ENCODE measurements at places on chromosomes 1 and 21.

GRCh38 chr1:93692451-93692861 is 10.8 kb upstream of the BCAR3 start:
- no peak overlapping the region for H3K4me3 ChIP-seq
- no peak overlapping the region for H3K27ac ChIP-seq
- H3K4me1 ChIP-seq, result peaks cover 10% of the 10 kb centered on the region
- no peaks in the 10 kb centered on the region for H3K27me3 ChIP-seq
- no peak for DNase-seq
- H3K36me3 ChIP-seq, result no peaks in the 10 kb centered on the region

DNA sequence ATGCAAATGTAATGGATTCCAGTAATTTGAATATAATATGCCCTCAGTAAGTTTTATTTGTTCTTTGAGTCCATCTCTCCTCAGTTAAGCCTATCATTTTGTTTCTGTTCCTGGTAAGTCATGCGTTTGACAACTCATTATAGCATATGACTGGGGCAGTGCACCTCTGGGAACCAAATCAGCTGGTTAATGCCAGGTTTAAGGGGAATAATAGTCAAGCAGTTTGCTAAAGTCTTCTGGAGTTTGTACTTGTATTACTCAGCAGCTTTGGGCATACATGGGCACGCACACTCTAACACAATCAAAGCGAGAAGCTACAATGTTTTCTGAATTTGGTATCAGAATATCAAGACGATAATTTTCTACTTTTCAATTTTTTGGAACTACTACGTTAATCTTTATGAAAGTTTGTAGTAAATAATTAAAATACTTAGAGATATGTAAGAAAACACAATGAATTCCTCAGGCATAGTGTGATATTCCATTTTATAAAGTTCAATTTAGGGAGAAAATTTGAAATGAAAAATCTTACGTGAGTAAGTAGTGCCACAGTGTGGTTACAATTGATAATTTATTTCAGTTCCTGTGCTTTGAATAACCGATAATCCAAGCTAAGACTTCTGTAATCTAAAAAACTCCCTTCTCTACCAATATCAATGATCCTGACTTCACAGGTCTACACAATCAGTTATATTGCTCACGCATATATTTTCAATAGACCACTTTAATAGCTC is 43.8 kb upstream of the KCTD3 start:
- no peaks in the 10 kb centered on the region for H3K4me1 ChIP-seq
- H3K4me3 ChIP-seq, result no peak overlapping the region
- no peak for DNase-seq
- no peaks in the 10 kb centered on the region for H3K27me3 ChIP-seq

DNA sequence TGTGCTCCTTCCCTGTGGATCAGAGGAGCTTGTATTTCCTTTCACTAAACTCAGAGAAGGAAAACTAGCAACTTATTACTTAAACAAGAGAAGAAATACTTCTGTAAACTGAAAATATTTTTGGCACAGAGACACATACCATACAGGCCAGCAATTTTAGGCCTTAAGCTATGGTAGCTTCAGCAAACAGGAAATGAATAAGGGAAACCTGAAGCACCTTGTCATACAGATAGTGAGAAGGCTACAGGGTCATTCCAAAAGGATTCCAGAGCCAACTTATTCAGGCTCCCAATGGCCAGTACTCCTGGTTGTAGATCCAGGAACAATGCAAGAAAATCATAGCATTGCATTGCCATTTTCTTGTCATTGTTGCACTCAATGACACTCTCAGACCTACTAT is 9.1 kb upstream of the KYAT3 start:
- no peaks in the 10 kb centered on the region for H3K4me1 ChIP-seq
- no peaks in the 10 kb centered on the region for H3K36me3 ChIP-seq
- no peak for DNase-seq
- no peak overlapping the region for H3K27ac ChIP-seq

DNA sequence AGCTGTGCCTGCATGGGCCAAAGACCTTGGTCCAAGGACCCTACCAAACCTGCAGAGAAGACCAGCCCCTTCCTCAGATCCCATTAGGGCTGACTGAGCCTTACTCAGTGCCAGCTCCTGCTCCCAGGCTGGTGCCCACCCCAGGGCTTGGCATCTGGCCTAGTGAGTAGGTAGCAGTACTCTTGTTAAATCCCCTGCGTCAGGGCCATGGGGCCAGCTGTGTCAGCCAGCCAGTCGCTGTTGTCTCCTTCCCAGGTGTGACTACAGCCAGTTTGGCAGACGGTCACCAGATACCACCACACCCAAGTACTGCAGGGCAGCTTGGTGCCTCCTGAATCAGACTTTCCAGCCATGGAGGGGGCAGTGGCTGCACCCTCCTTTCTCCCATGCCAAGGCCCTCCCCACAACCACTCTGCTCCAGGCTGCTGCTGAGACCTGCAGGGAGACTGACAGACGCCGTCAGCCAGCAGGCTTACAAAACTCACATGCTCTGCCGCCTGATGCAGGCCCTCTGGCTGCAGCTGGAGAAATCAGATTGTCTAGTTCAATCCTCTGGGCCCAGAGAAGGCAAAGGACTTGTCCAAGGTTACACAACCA is 3.0 kb downstream of the TENT5B start:
- H3K4me1 ChIP-seq, result peaks cover 49% of the 10 kb centered on the region
- peak; percentile 60 for DNase-seq
- H3K36me3 ChIP-seq, result no peaks in the 10 kb centered on the region

DNA sequence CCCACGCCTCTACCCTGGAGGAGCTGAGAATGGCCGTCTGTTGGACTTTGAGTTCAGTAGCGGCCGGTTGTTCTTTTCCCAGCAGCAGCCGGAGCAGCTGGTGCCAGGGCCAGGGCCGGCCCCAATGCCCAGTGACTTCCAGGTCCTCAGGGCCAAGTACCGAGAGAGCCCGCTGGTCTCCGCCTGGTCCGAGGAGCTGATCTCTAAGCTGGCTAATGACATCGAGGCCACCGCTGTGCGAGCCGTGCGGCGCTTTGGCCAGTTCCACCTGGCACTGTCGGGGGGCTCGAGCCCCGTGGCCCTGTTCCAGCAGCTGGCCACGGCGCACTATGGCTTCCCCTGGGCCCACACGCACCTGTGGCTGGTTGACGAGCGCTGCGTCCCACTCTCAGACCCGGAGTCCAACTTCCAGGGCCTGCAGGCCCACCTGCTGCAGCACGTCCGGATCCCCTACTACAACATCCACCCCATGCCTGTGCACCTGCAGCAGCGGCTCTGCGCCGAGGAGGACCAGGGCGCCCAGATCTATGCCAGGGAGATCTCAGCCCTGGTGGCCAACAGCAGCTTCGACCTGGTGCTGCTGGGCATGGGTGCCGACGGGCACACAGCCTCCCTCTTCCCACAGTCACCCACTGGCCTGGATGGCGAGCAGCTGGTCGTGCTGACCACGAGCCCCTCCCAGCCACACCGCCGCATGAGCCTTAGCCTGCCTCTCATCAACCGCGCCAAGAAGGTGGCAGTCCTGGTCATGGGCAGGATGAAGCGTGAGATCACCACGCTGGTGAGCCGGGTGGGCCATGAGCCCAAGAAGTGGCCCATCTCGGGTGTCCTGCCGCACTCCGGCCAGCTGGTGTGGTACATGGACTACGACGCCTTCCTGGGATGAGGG is 28.5 kb upstream of the SPSB1 start:
- H3K36me3 ChIP-seq, result no peaks in the 10 kb centered on the region
- DNase-seq, result no peak
- peaks cover 3% of the 10 kb centered on the region for H3K4me1 ChIP-seq
- H3K27me3 ChIP-seq, result no peaks in the 10 kb centered on the region
- H3K4me3 ChIP-seq, result no peak overlapping the region
- H3K27ac ChIP-seq, result no peak overlapping the region

DNA sequence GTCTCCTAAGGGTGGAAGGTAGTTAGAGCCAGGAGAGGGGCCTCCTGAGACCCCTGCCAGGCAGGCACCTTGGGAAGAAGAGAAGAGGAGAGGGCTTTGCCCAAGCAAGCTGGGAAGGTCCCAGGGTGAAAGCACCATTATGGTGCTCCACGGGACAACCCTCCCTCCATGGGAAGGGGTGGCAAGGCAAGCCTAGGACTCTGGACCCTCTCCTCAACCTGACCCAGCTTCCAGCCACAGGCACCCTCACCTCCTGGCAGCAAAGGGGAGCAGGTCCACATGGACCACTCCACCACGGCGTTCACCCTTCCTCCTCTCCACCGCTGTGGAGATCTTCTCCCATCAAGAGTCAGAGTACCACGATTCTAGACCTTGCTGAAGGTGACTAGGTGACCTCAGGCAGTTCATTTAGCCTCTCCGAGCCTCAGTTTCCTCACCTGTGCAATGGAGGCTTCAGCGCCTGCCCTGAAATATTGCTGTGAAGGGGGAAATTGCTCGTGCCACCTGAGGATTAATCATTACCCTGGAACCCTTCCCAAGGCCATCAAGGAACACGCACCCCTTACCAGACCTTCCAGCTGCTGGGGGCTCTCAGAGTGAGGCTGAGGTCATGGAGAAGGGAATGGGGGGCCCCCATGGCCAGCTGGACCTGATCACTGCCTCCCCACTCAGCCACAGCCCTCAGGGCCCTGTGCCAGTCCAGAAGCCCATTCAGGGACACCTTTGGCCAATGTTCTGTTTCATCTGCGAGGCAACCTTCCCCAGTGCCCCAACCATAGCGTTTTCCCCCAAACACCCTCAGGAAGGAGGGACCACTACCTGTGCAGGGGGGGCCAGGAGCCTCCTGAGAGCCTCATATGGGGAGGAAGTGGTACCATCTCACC is 1.6 kb downstream of the RAP1GAP start:
- H3K4me1 ChIP-seq, result peaks cover 13% of the 10 kb centered on the region
- H3K27ac ChIP-seq, result no peak overlapping the region
- H3K36me3 ChIP-seq, result no peaks in the 10 kb centered on the region
- no peak for DNase-seq
- H3K27me3 ChIP-seq, result peaks cover 73% of the 10 kb centered on the region

- peaks cover 4% of the 10 kb centered on the region for H3K4me1 ChIP-seq
- DNase-seq, result no peak
- no peaks in the 10 kb centered on the region for H3K36me3 ChIP-seq
- H3K27ac ChIP-seq, result no peak overlapping the region
Measured at GRCh38 chr1:224510880-224511645, 76.5 kb upstream of the WDR26 start.

DNA sequence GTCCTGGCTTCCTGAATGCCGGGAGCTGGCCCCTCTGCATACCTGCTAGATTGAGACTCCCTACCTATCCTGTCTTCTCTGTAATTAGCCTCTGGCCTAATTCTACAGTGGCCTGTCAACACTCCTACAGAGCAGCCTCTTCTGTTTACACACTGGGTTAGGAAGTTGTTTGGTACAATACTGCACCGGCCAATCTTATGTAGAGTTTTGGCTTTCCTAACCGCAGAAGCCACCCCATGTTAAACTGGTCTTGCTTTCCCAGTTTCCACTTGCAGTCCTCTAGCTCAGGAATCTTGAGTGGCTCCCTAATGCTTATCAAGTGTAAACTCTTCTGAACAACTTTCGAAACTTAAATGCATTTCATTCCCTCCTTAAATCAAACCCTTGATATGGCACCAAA is 42.8 kb downstream of the DPH5 start:
- no peaks in the 10 kb centered on the region for H3K4me1 ChIP-seq
- H3K36me3 ChIP-seq, result no peaks in the 10 kb centered on the region
- H3K4me3 ChIP-seq, result no peak overlapping the region
- DNase-seq, result no peak

- no peak overlapping the region for H3K4me3 ChIP-seq
- DNase-seq, result no peak
- no peaks in the 10 kb centered on the region for H3K27me3 ChIP-seq
Measured at GRCh38 chr1:203280061-203280460, 25.3 kb upstream of the BTG2 start.

DNA sequence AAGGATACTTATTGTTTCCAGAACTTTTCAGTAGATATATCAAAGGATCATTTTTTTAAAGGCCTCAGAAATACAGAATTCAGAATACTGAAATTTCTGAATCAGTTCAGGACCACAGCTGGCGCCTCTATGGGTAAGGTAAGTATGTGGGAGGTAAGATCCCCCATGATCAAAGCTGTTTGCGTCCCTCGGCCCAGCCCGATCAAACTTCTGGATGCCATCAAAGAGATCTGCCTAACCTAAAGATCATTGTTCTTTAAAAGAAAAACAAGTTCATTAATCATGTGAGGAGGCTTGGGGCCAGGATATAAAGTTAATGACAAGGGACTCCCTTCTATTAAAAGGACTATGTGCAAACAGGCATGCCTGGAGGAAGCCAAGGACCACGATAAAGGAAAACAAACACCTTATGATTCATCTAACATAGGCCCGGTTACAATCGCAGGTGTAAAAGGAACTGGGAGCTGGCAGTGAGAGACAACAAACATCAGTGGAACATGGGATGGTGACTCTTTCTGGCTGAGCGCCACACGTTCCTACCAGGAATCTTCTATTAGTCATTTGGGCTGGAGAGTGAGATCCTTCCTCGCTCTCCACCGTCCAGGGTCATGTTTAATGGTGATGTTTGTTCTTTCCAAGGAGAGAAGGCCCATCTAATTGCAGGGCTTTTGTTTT is 2.8 kb upstream of the BACE2 start:
- H3K4me1 ChIP-seq, result peaks cover 11% of the 10 kb centered on the region
- peak; percentile 63 for DNase-seq
- H3K27me3 ChIP-seq, result no peaks in the 10 kb centered on the region
- H3K27ac ChIP-seq, result peak overlapping the region; percentile 56
- no peaks in the 10 kb centered on the region for H3K36me3 ChIP-seq

DNA sequence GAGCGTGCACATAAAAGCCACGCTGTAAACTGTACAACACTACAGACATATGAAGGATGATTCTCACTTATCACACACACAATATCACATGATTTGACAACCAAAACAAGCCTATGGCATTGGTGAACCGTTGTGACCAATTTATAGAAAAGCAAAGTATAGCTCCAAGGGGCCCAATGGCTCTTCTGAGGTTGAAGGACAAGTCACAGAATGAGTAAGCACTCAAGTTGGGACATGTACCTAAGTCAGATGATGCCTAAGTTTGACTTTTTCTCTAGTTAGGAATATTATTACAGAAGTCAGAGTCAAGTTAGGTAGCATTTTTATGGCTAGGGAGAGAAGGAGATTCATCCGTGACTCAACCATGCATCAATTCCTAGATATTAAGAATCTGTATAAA is 45.7 kb downstream of the PLPP3 start:
- no peak for DNase-seq
- no peaks in the 10 kb centered on the region for H3K27me3 ChIP-seq
- H3K36me3 ChIP-seq, result no peaks in the 10 kb centered on the region
- no peak overlapping the region for H3K27ac ChIP-seq

- no peak overlapping the region for H3K4me3 ChIP-seq
- no peak overlapping the region for H3K27ac ChIP-seq
- H3K36me3 ChIP-seq, result no peaks in the 10 kb centered on the region
- H3K27me3 ChIP-seq, result no peaks in the 10 kb centered on the region
- no peaks in the 10 kb centered on the region for H3K4me1 ChIP-seq
Measured at GRCh38 chr21:27026501-27026900, 59.6 kb upstream of the ADAMTS5 start.
